ENCODE measurements at places on chromosomes 1 and 21.

- no peak for DNase-seq
Observed at GRCh38 chr1:220137019-220137786, 43.3 kb downstream of the IARS2 start.

GRCh38 chr1:33267468-33268205 is 11.3 kb downstream of the ZNF362 start:
- DNase-seq: no peak

GRCh38 chr1:24892188-24893153 is 37.6 kb downstream of the RUNX3 start:
- no peak for DNase-seq

GRCh38 chr1:7646981-7647901 is 123.9 kb upstream of the VAMP3 start:
- DNase-seq: peak; percentile 56

DNA sequence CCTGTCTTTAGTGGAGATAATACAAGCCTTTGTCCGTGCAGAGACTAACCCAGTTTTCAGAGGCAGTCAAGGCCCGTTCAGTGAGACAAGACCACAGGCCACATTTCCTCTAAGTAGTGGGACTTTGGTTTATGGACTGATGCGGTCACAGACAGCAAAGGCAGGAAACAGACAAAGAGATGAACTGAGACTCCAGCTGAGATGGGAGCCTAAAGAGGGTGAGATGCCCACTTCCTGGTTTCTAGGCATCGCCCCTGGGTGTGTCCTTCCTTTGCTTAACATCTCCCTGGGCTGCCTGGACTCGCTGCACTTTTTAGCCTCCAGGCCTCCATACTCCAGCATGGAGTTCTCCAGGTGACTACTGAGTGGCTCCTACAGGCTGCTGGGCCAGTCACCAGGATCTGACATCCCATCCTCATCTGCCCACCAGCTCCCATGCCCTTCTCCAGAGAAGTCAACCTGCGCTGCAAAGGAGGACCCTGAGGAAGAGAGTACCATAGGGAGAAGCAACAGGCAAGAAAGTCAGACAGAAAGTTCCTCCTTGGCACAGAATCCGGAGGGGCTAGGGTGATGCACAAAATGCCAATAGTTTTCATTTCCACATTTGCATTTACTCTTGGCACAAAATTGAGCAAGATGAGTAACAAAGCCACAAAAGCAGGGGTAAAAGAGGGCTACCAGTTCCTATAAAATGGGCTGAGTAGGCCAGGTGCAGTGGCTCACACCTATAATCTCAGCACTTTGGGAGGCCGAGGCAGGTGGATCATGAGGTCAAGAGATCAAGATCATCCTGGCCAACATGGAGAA is 15.1 kb downstream of the THEMIS2 start:
- DNase-seq: no peak

GRCh38 chr1:27087371-27088220 is 67.3 kb downstream of the SLC9A1 start:
- DNase-seq: no peak

DNA sequence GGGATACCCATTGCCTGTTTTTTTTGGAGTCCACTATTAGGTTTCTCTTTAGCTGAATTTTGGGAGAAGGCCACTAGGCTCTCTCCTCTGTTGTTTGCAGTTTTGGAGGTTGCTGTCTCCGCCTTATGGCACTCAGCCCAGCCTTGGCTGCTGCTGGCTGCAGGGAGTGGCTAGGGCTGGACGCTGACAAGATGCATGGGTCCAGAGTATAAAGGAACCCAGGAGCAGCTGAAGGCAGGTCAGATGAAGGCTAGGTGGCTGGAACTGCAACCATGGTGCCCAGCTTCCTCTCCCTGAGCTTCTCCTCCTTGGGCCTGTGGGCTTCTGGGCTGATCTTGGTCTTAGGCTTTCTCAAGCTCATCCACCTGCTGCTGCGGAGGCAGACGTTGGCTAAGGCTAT is at the start of gene CYP4B1:
Gene CYP4B1, plus strand, starts transcription at position 237 of the 400 bp plus-strand sequence. Its CDS starts 36 bp downstream, at position 273.
- no peak for DNase-seq

GRCh38 chr1:41009466-41009865 is 12.1 kb downstream of the SLFNL1 start:
- DNase-seq: no peak

GRCh38 chr1:198676253-198676652 is 37.4 kb downstream of the PTPRC start:
- DNase-seq: no peak

DNA sequence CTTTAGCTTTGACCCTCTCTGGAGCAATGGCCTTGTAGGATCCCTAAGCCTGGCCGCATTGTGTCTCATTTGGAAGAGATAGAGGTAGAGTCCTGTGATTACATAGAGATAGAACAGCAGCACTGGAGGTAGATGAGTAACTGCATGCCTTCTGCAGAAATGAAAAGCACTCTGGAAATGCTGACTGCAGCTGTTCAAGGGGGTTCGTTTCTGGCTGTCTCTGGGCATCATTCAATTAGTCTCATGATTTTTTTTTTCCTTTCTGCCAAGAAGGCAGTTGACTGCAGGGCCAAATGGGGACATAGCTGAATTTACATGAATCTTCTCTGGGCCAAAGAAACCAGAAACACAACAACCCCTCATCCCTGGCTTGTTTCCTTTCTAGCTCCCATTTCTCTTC is 28.1 kb upstream of the SNX27 start:
- no peak for DNase-seq

DNA sequence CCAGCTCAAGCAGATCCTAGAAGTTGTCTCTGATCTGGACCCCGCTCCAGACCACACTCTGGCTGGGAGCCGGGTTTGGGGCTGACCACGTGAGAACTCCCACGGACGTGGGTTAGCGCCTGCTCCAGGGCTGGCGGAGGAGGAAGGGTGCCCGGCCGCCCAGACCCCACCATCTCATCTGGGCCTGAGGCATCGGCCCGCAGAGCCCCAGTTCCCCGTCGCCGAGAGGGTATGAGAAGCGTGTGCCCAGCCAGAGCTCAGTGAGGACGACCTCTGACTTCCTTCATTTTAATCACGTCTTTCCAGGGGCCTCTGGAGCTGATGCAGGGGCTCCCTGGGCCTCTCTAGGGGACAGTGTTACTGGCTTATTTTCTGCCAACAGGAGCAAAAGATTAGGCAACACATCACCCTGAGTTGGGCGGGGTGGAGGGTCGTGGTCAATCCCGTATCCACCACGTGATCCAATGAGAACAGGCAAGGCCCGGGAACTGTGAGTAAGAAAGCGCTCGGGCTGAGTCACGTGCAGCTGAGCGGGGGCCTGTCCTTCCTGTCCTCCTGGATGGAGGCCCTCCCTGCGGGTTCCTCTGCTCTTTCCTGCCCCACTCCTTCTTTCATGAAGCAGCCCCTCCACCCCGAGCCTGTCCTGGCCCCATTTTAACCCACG is 81.1 kb downstream of the SIK1 start:
- DNase-seq: no peak
